Activated CD8-positive, alpha-beta memory T cell treated with anti-CD3 and anti-CD28 coated beads for 1 hour (primary cell): ENCODE measurements at places on chromosomes 5 and 9.

DNA sequence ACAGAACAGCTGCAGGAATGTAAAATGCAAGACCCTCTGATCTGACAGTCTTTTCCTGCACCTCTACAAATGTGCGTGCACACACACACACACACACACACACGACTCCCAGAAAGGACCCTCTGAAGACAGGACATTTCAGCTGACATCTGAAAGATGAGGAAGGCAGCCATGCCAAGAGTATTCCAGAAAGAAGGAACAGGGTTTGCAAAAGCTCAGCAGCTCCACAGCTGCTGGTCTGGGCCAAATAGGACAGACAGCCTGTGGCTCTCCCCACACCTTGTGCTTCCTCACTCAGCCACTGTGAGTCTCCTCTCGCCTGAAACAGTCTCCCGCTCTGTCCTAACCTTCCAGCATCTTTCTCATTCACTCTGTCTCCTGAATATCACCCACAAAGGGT, 189.0 kb downstream of the PALM2AKAP2 start:
- no peak for DNase-seq

DNA sequence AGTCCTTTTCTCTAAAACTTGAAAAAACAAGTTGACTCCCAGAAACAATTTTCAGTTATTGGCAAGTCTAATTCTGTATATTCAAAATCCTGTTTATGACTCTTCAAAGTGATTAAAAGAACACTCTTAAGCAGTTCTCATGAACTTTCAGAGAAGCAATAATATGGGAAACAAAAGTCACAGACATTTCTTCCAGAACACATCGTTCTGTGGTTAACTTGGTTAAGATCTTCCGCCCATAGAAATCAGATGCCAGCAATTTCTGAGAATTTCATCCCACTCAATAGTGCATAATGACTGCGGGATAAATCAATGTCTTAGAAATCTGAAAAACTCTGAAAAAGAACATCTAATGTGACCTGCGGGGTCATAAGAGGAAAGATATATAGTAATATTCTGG, 300.5 kb downstream of the COX7C start:
- no peak for DNase-seq

DNA sequence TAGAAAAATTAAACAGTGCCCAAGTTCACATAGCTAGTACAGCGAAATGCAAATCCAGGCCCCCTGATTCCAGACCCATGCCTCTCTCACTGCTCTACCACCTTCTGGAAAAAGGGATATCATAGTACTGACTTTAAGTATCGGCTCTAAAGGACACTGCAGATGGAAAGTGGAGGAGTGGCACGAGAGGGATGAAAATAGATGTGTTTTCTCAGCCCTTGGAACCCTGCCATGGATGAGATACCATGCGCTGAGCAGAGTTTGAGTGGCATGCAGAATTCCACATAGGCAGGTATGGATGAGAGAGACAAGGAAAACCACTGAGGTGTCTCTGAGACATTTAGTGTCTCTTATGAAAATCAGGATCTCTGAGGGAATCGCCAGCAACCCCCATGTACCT, 18.8 kb downstream of the CKMT2 start:
- no peak for DNase-seq

DNA sequence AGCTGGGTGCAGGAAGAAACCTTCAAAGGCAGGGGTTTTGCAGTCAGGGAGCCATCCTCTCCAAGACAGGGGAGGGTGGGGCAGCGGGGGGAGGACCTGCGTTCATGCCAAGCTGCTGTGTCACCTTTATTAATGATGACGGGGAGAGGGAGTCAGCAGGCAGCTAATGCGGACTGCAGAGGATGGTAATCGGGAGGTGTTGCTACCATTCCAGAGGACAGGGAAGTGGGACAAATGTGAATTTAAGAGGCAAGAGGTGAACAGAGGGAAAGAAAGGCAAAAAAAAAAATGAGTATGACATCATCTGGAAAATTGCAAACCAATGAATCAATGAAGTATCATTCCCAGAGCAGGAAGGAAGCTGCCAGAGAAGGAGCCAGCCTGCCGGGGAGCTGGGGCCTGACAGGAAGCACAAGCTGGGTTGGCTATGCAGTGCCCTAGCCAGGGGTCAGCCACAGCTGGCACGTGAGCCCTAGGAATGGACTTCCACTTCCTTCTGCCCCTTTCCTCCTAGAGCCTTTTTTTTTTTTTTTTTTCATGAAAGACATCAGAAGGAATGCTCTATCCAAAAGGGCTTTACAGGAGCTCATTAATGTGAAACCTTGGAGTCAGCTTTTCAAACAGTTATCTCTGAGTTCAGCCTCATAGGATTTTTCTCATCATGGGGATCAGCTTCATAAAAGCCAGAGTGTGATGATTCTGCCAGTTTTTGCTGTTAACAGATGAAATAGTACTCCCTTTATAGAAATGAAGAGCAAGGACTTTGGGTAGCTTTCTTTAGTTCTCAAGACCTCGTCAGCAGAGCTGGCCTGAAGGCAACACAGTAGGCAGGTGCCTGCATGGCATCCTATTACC, 9.2 kb downstream of the INSYN2B start:
- DNase-seq: no peak
